ENCODE measurements at places on chromosomes 5 and 9.

DNA sequence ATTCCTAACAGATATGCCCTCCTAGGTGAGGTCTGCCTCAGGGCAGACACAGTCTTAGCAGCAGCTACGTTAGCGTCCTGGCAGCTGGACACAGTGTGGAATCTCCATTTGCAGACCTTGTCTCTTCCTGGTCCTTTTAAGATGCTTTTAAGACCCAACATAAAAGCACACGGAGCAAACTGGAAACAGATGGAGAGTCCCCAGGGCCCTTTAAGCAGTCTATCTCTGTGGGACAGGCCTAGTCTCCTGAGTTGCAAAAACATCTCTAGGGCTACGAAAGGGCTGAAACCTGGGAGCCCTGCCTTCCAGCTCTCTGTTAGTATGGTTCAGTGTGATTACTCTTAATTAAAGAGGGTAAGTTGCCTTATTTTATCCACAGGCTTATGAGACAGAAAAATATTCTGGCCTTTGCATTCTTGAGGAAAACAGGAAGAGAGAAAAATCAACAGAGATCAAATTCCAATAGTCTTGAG is 66.0 kb upstream of the GNA14 start:
- no peak for DNase-seq

DNA sequence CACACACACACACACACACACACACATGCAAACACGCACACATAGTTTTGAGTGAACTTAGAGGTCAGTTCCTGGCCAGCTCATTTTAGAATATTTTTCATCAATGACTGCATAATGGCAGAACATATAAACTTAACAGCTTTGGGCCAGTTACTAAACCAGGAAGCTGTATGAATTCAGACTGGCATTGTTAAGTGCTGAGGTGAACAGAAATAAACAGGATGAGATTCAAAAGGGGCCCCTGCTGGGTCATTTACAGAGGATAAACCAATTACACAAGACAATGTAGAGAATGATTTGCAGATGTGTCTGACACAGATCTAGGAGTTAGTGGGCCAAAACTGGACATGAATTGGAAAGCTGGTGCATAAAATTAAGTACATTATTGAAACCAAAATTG is 44.6 kb downstream of the MARCHF11 start:
- DNase-seq = no peak

DNA sequence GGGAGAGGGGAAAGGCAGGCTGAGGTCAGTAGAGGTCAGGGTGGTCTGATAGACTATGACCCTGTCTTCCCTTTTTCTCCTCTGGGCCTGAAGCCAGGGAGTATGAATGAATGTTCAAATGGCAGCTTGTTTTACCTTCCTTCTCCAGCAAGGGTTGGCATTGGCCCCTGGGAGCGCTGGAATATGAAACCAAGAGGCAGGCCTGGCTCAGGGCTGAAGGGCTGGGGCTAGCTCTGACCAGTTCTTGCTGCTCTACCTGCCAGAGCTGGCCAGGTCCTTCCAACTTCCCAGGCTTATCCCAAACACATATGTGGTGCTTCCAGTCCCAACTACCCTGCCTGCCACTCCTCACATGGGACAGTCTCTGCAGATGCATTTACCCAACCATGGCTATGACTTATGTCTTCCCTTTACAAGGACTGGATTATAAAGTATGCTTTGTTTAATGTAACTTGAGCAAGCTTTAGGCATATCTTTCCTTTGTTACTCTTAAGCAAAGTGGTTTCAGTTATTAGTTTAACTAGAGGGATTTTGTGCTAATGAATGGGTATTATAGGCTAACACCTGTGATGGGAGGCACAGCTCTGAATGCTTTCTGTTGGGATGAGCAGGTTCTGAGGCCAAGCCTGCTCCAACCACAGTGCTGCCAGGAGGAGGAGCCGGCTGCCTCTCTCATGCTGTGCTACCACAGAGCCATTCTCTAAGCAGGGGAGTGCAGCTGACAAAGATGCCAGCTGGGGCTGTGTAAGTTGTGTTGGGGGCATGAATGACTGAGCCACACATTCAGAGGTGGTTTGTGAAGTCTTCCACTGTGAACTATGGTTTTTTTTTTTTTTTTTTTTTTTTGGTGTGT is 6.1 kb downstream of the CCNI2 start:
- no peak for DNase-seq

DNA sequence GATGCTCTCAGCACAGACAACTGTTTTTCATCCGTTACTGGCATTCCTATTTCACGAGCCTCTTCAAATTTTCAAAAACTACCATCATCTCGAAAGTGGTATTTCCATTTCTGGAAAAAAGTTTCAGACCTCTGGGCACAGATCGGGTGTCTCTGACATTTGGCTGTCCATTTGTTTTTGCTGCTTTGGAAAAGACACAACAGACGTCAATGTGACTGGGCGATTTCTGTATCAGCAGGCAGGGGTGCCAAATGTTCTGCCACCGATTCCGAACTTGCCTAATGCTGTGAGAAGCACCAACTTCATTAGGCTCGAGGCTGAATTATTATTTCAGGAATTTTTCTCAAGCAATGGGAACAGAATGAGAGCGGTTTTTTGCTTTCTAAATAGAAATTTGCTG is 105.6 kb downstream of the ARSB start:
- DNase-seq = no peak

DNA sequence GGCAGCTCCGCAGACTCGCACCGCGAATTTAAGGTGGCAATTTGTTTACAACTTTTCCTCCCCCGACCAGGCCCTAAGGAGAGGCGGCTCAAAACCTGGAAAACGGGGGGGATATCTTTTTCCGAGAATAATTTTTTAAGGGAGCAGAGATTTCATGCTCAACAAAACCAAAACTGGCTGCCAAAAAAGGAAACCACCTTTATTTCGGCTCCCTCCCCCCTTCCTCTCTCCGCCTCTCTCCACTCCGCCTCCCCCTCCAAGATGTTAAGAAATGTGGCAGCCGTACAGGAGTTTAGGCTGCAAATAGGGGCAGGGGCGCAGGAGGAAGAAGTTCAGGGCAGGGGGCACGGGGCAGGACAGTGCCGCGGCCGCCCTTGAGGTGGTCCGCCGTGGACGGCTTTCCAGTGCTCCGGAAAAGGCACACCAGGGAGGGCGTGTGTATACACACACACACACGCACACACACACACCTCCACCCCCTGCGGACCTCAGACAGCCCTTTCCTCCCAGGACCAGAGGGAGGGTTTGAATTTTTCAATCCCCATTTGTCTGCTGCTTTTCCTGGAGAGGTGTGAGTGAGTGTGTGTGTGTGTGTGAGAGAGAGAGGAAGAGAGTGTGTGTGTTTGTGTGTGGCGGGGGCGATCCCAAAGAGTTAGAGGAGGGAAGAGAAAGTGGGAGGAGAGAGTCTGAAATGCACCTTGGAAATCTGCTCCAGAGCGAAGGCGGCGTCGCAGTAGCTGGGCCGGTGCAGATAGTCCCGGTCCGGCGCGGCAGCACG is 9.1 kb downstream of the PTCH1 start:
- peak; percentile 29 for DNase-seq

GRCh38 chr5:80904533-80905187 is 55.5 kb upstream of the RASGRF2 start:
- no peak for DNase-seq

All from activated T-cell treated with anti-CD3 and anti-CD28 coated beads for 48 hours (primary cell).